ENCODE measurements at places on chromosomes 2 and 18.

GRCh38 chr18:47512726-47513435 lies 261.4 kb upstream of the SKOR2 start:
- no peak for DNase-seq

GRCh38 chr18:47724186-47724975 lies 206.1 kb downstream of the SMAD2 start:
- DNase-seq = no peak

GRCh38 chr2:71608034-71608433 lies 154.7 kb downstream of the DYSF start:
- DNase-seq = no peak

DNA sequence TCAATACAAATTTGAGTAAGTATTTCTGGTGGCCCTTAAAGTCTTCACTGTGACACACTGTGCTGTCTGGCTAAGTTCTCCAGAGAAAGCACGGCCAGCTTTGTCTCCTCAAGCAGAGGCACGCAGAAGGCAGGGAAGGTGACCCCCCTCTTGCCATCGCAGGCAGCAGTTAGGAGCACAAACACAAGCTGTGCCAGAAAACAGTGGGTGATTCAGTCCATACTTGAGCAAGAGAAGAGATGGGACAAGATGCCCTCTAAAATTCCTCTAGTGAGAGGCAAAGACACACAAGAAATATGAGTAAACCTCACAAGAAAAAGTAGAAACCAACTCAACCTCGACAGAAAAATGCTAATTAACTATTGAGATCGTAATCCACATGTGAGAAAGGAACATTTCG lies 9.8 kb downstream of the MCEE start:
- no peak for DNase-seq

DNA sequence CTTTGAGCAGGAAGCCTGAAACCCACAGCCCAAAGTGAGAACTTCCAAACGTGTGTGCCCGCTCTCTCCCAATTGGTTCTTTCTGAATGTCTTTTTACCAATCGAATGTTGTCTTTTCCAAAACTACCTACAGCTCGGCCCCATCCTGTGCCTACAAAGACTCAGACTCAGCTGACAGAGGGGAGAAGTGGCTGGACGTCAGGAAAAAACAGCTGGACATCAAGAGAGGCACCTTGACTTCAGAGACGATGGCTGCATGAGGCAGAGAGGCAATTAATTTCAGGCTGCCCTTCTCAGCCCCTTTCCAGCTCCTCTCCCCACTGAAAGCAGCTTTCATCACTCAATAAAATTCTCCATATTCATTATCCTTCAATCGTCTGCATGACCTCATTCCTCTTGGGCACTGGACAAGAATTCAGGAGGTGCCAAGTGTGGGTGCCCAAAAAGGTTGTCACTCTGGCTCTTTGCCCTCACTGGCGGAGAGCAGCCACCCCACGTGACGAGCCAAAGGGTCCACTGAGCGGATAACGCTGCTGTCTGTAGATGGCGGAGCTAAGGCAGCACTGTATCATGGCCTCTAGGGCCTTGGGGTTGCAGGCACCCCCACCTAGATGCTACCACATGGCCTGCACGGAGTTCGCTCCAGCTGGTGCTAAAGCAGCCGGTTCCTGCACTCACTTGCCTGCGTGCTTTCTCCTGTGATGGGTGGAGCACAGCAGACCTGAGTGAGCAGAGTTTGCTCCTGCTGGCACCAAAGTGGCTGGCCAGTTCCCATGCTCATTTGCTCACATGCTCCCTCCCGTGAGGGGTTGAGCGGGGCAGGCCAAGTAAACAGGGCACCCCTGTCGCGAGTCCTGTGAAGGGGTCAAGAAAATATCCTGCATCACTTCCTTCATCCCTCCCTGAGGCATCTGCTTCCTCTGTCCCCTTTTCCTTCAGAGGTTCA lies 37.9 kb downstream of the FAM210A start:
- no peak for DNase-seq

- no peak for DNase-seq
These were observed 21.5 kb downstream of the WDR43 start for GRCh38 chr2:28915939-28916338.

DNA sequence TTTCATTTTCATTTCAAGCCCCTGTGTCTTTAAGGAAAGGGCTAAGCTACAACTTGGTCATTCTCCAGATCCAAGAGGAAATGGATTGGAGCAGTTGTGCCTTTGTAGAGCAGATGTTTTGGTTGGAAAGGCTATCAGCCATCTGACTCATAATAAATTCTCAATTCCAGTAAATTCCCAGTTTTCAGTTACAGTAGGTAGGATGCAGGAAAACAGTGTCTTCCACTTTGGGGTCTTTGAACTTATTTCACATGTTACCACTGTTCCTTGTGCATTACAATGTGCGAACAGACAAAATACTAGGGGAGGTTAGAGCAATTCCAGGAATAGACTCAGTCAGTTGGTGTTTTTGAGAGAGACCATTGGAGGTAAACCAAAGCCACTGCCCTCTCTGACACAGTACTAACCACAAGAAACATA lies 211.9 kb downstream of the BABAM2 start:
- peak; percentile 13 for DNase-seq

GRCh38 chr2:73107211-73107926 lies 5.4 kb downstream of the RAB11FIP5 start:
- DNase-seq = no peak

- DNase-seq = peak; percentile 58
These were observed 150.2 kb upstream of the EPAS1 start for GRCh38 chr2:46146866-46147502.

GRCh38 chr2:96174251-96175144 lies 29.3 kb upstream of the DUSP2 start:
- peak; percentile 41 for DNase-seq

GRCh38 chr18:45384137-45384961 lies 230.9 kb upstream of the SLC14A2 start:
- peak; percentile 48 for DNase-seq

DNA sequence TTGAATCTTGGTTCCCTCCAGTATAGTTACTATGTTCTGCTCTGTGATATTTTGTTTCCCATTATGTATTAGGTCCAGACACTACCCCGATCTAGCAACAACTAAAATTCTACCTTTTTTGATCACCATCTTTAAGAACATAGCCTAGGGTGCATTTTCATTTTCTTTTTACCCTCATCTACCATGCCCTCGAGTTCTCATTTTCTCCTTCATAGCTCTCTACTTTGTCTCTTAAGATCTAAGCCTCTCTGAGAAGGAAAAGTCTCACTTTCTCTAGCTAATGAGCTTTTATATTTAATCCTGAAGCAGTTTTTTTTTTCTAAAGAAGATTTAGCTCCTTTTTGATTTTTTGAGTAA lies 1089.4 kb upstream of the SLC39A10 start:
- no peak for DNase-seq

- no peak for DNase-seq
These were observed 413.0 kb downstream of the MTX2 start for GRCh38 chr2:176682278-176682677.

GRCh38 chr2:28219758-28220368 lies 172.8 kb upstream of the FOSL2 start:
- DNase-seq = no peak

- DNase-seq = no peak
These were observed 304.3 kb downstream of the CELF4 start for GRCh38 chr18:37261246-37261840.

- no peak for DNase-seq
These were observed 384.1 kb downstream of the CDH19 start for GRCh38 chr18:66219817-66220216.

GRCh38 chr2:207911215-207911614 lies 114.1 kb downstream of the PLEKHM3 start:
- DNase-seq = no peak
